ENCODE measurements at places on chromosomes 1 and 21.

- no peak for DNase-seq
Observed at GRCh38 chr1:193763266-193763665, 576.9 kb upstream of the B3GALT2 start.

DNA sequence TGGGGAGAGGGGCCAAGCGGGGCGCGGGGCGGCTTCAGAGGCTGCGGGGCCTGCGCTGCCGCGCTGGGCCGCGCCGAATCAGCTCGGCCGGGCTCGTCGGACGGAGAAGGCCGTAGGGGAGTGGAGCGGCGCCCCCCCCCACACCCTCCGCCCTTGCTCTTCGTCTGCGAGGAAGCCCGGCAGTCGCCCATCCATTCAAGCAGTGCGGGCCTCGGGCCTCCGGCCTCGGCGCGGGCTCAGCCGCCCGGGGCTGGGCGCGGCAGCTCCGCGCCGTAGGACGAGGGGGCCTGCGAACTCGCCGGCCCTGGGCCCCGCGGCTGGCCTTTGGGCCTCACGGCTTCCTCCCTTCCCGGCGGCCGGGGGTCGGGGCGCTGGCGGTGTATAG, 564 bp downstream of the CTPS1 start:
- no peak for DNase-seq

DNA sequence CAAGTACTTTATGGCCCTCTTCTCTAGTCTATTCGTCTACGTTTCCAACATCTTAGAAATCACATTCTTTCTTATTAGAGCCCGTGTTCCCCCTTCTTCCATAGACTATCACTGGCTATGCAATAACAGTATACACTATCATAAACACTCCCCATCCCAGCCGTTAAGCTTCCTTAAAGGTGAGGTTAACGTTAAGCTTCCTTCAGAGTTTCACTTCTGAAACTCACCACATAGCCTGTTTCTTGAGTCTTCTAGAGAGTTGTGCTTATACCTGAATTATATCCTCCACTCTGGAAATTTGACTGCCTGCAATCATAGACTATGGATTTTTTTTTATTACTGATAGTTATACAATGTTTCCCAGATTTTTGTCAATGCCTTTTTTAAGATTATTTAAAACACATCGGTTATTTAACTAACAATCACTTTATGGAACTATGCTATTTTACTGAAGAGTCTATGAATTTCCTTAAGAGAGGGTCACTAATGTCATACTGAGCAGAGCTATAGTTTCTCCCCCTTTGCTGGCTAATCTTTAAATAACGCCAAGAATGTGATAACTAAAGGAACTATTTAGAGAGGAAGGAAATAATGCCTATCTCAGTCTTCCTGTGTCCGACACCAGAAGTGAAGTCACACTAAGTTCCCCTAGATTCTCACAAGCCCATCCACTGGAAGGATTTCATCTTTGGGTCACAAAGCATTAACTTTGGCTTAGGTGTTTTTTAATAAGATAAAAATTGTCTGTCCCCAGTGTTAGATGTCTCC, 16.8 kb downstream of the FCER1A start:
- no peak for DNase-seq

DNA sequence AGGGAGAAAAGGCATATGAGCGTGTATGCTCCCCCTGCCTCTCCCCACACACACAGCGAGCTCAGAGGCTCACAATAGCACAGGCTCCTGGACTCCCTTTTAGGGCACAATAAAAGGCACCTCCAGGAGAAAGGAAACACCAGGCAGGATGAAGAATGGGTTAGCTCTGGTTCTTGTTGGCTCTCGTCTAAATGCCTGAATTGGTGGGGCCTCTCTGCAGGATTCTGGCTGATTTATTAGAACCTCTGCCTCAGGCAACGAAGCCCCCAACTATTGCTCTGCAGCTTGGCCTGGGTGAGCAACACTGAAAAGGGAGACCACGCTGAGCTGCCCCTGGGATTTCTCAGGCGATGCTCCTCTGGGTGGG, 590.9 kb upstream of the PLXNA2 start:
- no peak for DNase-seq

DNA sequence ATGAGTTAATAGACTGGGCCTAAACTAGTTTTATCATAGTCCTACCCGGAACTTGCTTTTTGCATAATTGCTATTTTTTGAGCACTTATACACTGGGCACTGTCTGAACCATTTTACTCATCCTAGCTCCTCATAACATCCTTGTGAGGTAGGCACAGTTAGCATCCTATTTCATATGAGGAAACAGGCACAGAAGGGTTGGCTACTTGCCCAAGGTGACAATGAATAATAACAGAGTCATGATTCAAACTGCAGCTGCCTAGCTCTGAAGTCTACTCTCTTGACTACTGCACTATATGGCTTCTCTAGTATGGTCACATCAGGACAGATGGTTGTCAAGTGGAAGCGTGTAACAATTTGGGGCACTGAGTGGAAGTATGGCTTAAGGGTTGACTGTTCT, 18.2 kb upstream of the RC3H1 start:
- no peak for DNase-seq

- DNase-seq = no peak
Observed at GRCh38 chr1:217137210-217137881, 414.1 kb upstream of the ESRRG start.

DNA sequence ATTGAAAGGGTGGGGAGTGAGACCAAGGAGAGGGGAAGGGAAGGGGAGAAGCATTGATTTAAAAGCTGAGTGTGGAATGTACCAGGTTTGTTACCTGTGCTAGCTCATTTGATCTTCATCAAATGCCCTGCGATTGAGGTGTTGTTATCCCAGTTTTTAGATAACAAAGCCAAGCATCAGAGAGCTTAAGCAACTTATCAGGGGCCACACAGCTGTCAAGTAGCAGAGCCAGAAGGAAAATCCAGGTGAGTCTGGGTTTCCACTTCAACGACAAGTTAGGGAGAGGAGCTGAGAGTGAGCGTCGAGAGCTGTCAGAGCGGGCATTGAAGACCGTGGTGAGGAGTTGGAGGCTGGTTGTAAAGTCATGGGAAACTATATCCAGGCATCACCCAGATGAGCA, 146.9 kb upstream of the IRF2BP2 start:
- no peak for DNase-seq

GRCh38 chr21:43193651-43194302, 25.0 kb downstream of the CRYAA start:
- DNase-seq = no peak

DNA sequence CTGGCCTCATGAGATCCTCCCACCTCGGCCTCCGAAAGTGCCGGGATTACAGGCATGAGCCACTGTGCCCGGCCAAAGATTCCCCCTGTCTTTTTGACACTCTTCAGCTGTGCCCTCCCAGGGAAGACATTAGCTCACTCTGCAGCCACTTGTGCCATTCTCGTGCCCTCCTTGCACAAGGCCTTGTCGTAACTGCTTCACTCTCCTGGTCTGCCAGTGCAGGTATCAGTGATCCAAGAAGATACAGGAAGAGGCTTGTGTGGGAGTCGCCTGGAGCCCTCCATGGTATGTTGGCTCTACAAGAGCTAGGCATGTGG, 22.0 kb upstream of the WDR26 start:
- no peak for DNase-seq

GRCh38 chr1:2127187-2128145, 67.1 kb downstream of the FAAP20 start:
- no peak for DNase-seq

- DNase-seq = no peak
Observed at GRCh38 chr1:71829346-71829745, 453.0 kb downstream of the NEGR1 start.

GRCh38 chr1:184354719-184355118, 32.1 kb upstream of the C1orf21 start:
- DNase-seq = no peak

- DNase-seq = no peak
Observed at GRCh38 chr1:192363177-192363576, 46.4 kb downstream of the RGS21 start.

GRCh38 chr1:247358920-247359319, 27.3 kb upstream of the ZNF496 start:
- DNase-seq = no peak

GRCh38 chr1:222739929-222740328, 2.9 kb downstream of the FAM177B start:
- DNase-seq = no peak

GRCh38 chr21:38712071-38712470, 93.7 kb upstream of the ETS2 start:
- DNase-seq = no peak

- DNase-seq = peak; percentile 8
Observed at GRCh38 chr1:214439352-214440119, 111.9 kb downstream of the PTPN14 start.

- no peak for DNase-seq
Observed at GRCh38 chr1:2829846-2830615, 28.5 kb upstream of the TTC34 start.

DNA sequence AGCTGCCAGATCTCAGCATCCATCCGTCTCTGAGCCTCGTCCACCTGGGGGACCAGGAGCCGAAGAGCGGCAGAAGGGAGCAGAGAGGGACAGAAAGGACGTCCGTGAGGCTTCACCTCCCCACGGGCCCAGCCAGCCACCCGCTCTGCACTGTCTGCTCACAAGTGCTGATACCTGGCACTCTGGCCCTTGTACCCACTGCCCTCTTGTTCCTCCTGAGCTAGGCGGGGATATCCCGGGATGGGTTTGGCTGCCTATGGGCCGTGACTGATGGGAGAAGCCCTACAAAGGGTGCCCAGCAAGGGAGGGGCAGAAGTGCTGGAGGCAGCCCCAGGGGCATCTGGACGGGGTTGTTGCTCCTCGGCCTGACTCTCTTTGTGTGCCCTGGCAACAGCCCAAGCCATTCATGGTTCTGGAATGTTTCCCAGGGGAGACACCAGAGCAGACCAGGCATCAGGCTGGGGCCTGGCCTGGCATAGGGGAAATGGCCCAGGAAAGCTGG, 57.6 kb downstream of the LDLRAD2 start:
- no peak for DNase-seq

DNA sequence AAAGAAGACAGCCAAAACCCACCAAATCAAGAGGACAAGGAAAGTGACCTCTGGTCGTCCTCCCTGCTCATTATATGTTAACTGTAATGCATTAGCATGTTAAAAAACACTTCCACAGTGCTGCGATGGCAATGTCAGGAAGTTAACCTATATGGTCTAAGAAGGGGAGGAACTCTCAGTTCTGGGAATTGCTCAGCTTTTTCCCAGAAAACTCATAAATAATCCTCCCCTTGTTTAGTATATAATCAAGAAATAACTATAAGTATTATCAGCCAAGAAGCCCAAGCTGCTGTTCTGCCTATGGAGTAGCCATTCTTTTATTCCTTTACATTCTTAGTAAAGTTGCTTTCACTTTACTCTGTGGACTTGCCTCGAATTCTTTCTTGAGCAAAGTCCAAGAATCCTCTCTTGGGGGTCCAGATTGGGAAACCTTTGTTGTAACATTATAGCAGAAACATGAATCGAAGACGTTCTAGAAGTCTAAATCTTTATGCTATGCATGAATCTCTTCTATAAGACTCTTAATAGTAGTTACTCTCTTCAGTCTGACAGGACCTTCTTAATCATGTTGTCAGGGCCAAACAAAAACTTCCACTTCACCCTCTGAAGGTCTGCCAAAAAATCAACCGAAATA, 110.0 kb upstream of the VANGL1 start:
- no peak for DNase-seq

GRCh38 chr1:42736571-42737200, 3.4 kb downstream of the CLDN19 start:
- no peak for DNase-seq

DNA sequence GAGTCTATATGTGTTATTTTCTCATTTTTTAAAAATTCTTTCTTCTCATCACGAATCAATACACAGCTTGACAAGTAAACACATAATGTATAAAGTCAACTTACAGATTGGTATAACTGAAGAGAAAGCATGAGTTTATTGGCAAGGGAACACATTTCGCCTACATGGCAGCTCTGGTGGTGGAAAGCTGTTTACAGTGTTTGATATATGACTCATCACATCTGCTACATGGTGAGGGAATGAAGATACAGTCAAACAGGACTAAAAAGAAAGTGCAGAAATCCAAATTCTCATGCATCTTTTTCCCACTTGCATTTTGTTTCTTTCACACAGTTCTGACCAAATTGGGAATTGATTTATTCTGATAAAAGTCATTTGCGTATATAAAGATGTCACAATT, 122.2 kb upstream of the ADGRL4 start:
- DNase-seq = no peak

- DNase-seq = no peak
Observed at GRCh38 chr1:3369446-3370076, 84.9 kb upstream of the ARHGEF16 start.

DNA sequence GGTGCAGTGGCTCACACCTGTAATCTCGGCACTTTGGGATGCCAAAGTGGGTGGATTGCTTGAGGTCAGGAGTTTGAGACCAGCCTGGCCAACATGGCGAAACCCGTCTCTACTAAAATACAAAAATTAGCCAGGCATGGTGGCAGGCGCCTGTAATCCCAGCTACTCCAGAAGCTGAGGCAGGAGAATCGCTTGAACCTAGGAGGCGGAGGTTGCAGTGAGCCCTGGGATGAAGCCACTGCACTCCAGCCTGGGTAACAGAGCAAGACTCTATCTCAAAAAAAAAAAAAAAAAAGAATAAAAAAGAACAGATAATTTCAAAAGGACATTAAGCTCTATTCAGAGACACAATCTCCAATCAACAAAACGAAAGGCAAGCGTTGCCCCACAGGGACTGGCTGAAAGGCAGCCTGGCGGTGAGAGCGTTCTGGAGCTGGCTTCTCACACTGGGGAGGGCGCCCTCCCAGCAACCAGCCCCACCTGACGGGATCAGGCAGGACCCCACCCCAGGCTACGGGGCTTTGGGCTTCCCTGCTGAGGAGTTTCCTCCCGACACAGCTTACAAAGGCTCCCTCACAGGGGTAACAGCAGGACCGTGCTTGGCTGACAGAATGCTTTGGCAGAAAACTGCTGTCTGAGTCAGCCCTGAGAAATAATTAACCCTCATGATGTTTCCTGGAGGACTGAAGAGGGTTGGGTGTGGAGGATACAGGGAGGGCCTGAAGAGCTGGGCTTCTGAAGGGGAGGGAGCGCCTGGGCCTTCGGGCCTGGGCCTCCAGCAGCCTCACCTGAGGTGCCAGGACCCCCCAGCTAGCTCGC, 31.1 kb upstream of the SRP9 start:
- no peak for DNase-seq

- no peak for DNase-seq
Observed at GRCh38 chr1:43293896-43294760, 6.7 kb upstream of the TIE1 start.
